ENCODE measurements at places on chromosomes 7 and 10.

DNA sequence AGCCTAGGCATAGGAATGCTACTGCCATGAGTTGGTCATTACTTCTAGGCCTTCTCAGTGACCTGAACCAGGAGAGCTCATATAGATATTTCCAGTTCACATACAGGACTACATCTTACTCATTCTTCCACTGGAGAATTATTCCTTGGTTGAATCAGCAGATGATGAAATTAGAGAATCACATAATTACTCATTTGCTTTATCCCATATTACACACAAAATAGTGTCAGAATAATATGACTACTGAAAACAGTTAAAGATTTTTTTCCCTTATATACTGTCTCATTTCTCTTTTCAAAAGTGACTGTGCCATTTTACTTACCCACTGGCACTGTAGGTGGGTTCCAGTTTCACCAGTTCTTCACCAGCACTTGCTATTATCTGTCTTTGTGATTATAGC lies 18.5 kb downstream of the BMS1 start:
- DNase-seq = no peak

DNA sequence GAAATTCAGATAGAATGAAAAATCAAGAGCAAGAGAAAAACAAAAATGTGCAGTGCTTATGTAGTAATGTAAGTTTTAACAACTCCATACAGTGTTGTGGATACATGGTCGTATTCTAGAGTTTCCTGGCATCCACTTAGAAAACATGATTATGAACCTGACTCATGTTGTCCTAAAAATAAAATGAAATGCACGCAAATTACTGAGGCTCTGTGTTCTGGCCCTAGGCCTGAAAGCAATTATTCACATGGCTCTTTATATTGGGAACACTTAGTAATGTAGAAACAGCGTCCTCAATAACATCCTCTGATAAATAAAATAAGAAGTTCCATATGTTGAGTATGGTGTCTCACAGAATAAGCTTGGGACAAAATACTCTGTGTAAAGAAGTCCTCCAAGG lies 200.2 kb upstream of the SEMA3E start:
- no peak for DNase-seq

DNA sequence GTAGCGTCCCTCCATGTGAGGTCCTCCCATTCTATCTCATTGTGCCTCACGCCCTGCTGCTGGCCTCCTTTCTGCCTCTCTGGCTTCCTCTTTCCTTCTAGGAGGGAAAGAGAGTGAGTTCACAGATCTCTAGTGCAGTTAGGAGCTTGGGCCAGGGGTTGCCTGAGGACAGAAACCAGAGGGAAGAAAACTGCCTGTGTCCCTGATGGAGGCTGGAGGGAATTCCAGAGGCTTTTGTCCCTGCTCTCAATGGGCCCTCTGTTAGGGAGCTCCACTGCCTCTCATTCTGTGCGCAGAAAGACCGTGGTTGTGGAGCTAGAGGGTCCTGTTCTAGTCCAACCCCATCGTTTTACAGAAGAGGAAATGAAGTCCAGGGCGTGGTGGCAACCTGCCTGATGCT lies 4.6 kb downstream of the MARVELD1 start:
- no peak for DNase-seq

GRCh38 chr10:45809837-45810236 lies 37.5 kb downstream of the AGAP4 start:
- no peak for DNase-seq

GRCh38 chr7:130845581-130846085 lies 111.6 kb upstream of the KLF14 start:
- peak; percentile 39 for DNase-seq

DNA sequence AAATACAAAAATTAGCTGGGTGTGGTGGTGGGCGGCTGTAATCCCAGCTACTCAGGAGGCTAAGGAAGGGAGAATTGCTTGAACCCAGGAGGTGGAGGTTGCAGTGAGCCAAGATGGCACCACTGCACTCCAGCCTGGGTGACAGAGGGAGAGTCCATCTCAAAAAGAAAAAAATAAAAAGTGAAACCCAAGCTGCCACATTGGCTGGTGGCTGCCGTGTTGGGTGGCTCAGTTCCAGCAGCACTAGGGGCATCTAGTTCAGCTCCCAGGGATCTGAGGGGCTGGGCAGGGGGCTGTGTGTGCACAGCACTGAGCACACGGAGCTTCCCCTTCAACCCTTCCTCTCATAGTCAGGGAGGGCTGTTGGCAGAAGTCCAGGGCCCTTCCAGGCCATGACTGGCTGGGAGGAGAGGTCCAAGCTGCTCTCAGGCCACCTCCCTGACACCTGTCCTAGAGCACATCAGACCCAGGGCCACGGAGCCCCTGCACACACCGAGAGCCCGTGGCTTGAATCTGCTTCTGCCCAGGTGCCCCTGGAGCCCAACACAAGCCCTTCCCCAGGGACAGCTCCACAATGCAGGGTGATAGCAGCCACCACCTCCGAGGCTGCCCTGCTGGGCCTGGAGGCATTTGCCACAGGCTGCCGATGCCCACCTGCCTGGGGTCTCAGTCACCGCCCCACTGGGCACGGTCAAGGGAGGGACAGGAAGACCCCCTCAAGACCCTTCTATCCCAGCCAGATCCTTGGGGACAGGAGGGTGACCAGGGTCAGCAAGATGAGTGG lies 47.3 kb downstream of the YKT6 start:
- DNase-seq = no peak

- no peak for DNase-seq
These were observed 19.6 kb upstream of the PAPSS2 start for GRCh38 chr10:87640043-87640442.

DNA sequence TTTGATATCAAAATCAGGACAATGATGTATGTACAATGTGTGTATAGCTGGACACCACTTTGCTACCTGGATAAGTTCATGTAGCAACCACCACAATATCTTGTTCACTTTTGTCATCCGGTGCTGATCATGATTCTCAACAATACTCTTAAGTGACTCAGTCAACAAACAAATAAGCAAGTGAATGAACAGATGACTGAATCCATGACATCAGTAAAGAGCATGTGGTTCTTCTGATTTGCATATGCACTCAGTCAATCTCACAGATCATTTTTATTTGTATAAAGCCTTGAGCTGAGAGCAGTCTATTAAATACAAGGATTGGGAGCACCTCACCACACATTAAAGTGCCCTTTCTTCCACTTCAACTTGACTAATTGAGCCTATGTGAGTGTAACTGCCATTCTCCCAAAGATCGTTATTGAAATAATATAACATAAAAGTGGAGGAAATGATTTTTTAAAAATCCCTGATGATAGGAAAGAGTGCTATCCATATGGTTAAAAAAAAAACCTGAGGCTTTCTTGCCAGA lies 69.5 kb downstream of the NPSR1 start:
- no peak for DNase-seq

DNA sequence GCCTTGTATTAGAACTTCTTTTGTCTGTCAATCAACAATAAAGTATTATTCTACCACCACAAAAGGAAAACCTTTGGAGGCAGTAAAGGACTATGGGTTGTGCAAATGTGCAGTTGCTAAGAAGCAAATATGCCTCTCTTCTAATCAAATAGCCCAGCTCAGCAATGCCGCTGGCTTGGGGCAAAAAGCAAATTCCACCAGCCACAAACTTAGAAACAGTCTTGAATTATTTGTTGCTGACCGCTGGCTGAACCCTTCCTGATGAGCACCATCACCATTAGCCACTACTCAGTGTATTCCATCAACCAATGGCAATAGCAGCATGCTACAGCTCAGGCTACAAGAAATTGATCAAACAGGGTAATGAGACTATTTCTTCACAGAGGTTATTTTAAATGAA lies 51.0 kb downstream of the SKAP2 start:
- no peak for DNase-seq

DNA sequence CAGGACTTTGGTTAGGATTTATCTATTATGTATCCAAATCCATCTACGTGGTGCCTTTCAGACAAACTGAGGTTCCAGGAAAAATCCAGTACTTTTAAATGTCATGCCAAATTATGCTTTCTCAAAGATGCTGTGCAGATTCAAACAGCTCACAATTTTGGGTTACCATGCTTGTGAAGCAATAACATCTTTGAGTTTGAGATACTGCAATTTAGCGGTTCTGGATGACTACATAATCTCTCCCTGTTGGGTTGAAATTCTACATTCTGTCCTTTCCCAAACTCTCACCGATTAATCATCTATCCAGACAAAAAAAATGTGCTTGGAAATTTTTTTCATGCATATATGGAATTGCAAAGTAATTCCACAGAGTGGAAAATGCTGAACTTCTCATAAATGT lies 3.5 kb downstream of the RHOBTB1 start:
- no peak for DNase-seq

DNA sequence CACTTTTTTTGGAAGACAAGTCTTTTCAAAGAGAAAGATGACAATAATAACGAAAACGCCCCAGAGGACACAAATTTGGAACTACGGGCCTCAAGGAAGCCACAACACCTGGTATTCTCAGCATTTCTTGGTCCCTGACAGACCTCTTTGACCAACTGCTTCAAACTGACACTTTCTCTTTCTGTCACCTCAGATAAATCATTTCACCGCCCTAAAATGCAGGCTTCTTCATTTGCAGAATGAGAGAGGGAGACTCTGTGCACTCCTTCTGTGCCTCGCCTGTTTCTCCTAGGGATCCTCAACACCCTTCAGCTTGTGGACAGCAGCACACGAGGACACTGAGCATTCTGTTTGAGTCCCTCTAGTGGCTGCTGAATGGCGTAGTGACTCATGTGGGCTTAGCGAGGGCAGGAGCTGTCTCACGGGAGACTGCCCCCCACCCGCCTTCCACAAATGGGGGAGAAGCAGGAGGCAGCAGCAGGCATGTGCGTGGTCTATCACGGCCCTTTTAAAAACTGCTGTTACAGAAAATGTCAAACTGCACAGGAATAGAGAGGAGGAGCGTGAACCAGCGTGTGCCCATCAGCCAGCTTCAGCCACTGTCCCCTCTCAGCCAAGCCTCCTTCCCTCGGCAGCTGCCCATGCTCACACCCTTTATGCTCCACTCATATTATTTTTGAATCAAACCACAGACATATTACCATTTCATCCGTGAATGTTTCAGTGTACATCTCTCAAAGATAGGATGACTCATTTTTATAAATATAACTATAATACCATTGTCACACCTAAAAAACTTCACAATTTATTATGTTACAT lies 41.4 kb downstream of the GSDME start:
- DNase-seq = peak; percentile 22

DNA sequence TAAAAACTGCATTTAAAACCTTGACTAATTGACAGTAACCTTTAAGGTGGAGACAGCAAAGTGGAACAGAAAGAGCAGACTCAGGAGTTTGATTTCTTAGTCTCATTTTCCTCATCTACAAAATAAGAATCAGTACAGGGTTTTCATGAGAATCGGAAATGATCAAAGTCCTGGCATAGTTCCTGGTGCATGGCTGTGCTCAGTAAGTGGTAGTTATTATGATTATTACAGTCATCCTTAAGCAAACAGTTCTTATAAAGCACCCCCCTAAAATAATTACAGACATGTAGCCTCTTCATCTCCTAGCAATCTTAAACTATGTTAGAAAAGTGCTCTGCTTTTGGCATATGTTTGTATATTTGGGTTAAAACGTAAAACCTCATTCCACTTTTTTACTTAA lies 18.0 kb downstream of the NEBL start:
- DNase-seq = no peak

- DNase-seq = no peak
These were observed 317.7 kb downstream of the CAMK1D start for GRCh38 chr10:12667052-12667451.

DNA sequence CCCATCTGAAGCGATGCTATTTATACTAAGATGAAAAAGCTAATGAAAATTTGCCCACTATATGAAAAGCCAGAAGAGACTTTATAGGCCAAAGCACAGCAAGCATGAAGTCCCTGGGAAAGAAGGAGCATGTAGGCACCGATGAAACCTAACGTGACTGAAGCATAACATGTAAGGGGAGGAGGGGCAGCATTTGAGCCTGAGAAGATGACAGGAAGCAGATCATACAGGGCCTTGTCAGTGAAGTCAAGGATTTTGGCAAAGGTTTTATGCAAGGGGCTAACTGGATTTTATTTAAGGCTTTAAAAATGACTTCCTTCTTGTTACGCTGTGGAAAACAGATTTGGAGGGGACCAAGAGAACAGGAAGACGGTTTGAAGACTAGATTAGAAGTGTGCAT lies 744.0 kb downstream of the PHTF2 start:
- no peak for DNase-seq

DNA sequence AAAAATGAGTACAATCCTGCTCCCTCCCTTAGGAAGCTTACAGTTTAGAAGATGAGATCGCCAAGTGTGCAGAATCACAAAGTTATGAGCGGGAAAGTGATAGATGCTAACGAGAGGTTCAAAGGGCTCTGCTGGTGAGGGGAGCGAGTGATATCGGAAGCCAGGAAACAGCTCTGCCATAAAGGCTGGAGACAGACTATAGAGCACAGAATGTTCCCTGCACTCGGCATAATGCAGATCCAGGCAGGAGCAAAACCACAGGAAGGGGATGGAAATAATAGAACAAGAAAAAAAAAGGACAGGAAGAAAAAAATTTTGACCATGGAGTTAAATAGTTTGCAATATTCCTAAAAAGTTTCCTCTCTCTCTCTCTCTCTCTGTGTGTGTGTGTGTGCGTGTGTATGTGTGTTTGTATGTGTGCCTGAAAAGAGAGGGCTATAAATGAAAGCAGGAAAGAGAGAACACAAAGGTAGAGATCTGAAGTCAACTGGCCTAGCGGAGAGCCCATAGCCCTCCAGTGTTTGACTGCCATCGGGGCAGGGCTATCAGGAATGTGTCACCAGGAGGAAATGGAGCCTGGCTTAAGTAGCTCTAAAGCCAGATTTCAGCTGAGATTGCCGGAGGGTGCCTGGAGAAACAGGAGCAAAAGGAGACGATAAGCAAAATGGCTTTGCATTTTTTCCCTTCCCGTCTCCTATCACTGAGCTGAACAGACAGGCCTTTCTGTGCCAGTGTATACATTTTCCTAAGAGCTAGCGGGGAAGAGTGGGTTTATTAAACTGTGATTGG lies 175.8 kb upstream of the LYZL1 start:
- DNase-seq = no peak

GRCh38 chr10:122565766-122566206 lies 5.2 kb downstream of the DMBT1 start:
- DNase-seq = peak; percentile 81

- DNase-seq = no peak
These were observed 18.0 kb downstream of the AQP1 start for GRCh38 chr7:30929686-30930085.

- DNase-seq = no peak
These were observed 117.9 kb downstream of the TEX36 start for GRCh38 chr10:125565046-125565445.

DNA sequence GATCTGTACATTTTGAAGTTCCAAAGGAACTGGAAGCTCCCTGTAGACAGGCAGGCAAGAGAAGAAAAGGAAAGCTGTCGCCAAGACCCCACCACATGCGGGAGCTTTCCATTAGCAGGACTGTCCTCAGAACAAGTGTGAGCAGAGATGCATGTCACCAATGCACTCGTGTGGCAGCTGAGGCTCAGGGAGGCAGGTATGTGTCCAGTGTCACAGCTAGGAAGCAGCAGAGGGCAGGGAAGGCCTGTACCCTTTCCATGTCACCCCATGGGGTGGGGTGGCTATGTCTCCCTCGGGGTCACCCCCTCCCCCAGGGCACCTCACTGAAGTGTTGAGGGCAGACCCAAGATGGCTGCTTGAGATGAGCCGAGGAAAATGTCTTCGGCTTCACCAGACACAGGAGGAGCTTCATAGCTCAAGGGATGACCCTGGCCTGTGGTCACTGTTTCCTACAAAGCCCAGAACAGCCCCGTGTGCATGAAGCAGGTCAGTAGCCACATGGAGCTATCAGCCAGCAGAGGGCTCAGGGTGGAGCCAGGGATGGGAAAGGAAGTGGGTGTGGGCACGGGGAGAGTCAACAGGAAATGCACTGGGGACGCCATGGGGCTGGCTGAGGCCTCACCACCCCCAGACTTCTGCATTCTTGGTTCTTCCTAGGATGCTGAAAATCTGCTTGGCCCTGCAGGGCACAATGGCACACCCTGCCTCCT lies 96.6 kb downstream of the FAM53B start:
- peak; percentile 31 for DNase-seq
